SK-MEL-5 (cell line): ENCODE measurements at places on chromosomes 13 and 19.
A peak's percentile ranks its signal among the peaks of the same experiment; 100 is the strongest.

GRCh38 chr13:34034411-34034810 is 216.5 kb downstream of the RFC3 start:
- DNase-seq: no peak

- no peak for DNase-seq
These were observed 79.9 kb downstream of the MRPL57 start for GRCh38 chr13:21256351-21256761.

DNA sequence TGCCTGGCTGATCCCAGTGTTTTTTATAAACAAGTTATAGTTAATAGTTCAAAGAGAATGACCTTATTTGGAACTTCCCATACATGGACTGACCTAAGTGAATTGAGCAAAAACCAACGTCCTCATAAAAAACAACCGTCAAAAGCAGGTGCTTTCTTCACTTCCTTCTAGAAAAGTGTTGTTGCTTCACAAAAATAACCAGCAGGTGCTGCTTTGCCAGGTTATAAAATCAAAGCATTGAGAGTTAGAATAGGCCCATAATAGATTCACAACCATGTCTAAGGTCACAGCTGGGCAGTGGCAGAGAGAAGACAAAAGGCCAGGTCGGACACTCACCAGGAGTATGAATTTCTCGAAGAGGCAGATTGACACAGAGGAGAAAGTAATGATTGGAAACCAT is 9.5 kb downstream of the RUBCNL start:
- DNase-seq: no peak

DNA sequence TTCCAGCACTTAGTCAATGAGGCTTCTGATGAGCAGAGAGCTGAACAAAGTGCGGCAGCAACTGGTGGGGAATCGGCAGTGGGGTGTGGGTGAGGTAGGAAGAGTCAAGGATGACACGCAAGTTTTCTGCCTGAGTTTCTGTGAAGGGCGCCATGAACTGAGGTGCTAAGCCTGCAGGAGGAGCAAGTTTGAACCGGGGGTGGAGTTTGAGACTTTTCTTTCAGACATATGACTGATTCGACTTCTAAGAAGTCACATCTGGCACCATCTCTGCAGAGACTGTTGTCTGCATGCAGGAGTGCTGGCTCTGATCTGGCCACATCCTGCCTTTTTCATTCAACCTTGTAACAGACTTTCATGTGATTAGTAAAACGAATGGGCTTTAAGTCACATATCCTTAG is 14.8 kb upstream of the GPI start:
- no peak for DNase-seq

GRCh38 chr19:31211088-31211487 is 138.1 kb downstream of the TSHZ3 start:
- DNase-seq: no peak

- DNase-seq: no peak
These were observed 1407.7 kb upstream of the SLC10A2 start for GRCh38 chr13:104473936-104474335.

GRCh38 chr19:19816679-19817078 is 4.9 kb downstream of the ZNF506 start:
- DNase-seq: no peak

- DNase-seq: no peak
These were observed 102.0 kb downstream of the ATP11A start for GRCh38 chr13:112791663-112792440.

DNA sequence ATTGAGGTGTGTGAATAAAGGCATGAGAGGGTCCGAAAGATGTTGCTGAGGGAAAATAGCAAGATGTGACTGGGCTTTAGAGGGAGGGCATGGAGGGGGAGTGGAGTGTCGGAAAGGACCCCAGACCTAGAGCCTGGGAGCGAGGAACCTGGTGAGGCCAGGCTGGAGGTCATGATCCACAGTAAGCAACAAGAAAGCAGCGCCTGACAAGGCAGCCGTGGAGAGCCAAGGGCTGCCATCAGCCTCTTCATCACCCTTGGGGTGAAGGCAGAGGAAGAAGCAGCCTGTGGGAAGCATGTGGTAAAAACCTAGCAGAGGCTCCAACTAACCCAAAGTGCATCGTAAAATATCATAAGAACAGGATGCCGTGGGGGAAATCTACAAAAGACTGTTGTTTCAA is 162.8 kb upstream of the SOX1 start:
- no peak for DNase-seq

DNA sequence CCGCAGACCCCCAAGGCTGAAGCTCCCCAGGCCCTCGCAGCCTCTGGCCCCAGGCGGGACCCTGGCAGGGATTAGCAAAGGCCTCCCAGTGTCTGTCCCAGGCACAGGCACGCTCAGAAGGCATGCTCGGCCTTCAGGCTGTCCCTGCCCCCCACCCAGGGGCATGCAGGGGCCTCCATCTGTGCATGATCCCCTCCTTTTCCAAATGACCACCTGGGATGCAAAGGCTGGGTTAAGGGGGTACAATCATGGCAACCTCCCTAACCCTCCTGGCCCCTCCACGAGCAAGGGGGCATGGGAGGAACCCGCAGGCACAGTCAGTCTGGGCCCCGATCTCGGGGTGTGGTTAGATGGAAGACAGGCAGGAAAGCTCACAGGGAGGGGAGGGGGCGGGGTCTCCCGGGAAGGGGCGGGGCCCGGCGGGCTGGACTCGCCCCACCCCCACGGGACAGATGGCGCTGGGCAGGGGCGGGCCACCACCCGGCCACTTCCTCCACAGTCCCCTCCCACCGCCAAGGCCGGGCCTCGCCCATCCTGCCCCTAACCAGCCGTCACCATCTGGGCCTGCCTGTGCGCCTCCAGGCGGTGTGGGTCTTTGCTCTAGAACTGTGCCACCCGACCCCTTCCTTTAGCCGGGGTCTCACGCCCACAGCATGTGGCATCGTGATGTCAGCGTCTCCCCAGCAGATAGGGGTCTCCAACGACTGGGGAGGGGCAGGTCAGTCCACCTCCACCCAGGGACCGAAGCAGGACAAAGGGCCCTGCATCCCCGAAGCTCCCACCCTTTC is 7.0 kb upstream of the REXO1 start:
- DNase-seq: peak; percentile 83

DNA sequence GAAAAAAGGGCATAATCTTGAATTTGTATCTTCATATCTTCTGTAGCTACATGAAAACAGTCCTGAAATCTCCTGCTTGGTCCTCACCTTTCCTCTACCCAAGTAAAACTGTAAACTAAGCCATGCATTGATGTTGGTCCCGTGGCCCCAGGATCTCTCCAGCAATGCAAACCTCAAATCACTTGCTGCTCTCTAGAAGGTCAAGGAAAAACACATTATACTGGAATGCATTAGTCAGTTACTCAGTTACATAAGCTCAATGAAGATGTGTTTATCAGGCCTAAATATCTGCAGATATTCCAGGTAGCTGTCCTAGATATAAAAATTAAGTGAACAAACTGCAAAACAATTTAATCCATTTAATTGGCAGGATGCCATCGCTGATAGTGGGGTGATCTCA is 261.8 kb downstream of the ABCC4 start:
- no peak for DNase-seq

DNA sequence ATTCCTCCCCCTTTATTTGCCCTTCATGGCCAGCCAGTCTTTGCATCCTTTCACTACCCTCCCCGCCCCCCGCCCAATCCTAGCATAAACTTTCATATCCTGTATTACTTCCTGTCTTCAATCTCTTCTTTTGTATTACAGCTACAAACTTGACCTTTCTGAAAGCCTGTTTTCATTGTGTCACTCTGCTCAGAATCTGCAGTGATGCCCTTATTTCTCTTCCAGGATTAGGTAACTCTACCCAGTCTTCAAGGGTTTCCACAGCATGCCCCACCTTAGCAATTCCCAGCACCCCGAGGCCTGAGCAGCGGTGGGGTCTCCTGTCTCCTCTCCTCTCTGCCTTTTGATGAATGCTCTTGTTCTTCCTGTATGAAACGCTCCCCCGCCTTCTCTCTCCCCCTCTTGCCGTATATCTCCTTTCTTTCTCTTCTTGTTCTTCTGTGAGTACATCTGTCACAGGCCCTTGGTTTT is 145.6 kb downstream of the SHISA2 start:
- peak; percentile 71 for DNase-seq

DNA sequence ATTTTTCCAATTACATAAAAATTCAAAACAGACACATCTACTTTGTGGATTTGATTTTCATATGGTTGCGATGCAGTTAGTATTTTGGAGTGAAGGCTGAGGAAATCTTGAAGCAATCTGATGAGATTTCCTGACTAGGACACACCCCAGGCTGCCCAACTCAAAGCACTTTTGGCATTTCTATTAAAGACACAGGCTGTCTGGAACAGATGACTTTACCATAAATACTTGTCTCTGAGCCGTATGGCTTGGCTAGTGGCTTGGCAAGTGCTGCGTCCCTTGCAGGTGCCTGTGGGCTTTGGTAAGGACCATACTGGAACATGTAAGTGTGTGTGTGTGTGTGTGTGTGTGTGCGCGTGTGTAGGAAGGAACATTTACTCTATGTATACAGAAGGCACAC is 218.8 kb downstream of the FGF9 start:
- no peak for DNase-seq

DNA sequence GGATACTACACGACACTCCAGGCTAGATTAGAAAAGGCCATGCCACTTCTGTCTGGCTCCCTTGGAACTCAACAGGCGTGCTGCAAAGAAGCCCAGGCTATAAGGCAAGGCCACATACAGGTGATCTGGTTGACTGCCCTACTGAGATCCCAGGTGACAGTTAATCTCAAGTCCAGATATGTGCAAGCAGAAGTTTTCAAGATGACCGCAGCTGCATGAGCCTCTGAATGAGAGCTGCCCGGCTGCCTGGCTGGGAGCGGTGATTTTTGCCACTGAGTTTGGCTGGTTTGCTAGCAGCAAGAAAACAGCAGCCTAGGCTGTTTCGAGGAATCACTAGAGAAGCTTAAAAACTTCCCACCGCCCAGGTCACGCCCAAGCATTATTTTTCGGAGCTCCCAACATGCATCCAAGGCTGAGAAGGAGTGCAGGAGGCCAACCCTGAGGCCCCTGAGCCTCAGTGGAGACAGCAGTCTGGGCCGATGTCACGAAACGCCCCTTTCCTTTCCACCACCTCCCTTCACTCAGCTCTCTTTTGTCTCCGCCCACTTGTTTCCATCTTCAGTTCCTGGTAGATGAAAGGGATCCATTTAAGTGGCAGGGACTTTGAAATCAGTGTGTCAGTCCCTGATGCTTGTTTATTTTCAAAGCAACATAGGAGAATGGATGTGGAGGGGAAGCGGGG is 14.0 kb upstream of the URI1 start:
- peak; percentile 47 for DNase-seq
